Effector memory CD8-positive, alpha-beta T cell (primary cell): ENCODE measurements at places on chromosomes 3 and 15.

GRCh38 chr3:183218826-183219225 is 34.2 kb upstream of the B3GNT5 start:
- DNase-seq, result no peak

GRCh38 chr15:20348291-20348899 is 193.2 kb downstream of the GOLGA6L6 start:
- DNase-seq, result no peak

- no peak for DNase-seq
Measured at GRCh38 chr3:130907500-130907899, 13.6 kb downstream of the ATP2C1 start.

- no peak for DNase-seq
Measured at GRCh38 chr3:136296960-136297359, 46.8 kb downstream of the PCCB start.

DNA sequence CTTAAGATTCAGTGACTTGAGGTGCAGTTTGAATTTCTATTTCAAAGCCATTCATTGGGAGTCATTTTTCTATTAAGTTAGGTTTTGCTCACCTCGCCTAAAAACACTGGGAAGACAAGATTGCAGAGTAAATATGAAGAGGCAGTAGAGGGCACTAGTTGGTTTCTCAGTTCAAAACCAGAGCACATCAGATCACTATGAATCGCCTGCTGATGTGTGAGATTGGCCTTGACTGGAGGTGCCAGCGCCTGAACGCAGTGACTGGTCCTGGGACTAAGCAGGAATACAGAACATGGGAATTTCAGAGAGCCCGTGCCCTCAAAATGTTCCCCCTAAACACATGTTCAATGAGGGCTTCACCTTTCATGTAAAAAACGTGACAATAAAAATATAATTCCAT is 229.0 kb downstream of the ITPR1 start:
- no peak for DNase-seq

- DNase-seq, result no peak
Measured at GRCh38 chr3:61663356-61664104, 102.2 kb downstream of the PTPRG start.

DNA sequence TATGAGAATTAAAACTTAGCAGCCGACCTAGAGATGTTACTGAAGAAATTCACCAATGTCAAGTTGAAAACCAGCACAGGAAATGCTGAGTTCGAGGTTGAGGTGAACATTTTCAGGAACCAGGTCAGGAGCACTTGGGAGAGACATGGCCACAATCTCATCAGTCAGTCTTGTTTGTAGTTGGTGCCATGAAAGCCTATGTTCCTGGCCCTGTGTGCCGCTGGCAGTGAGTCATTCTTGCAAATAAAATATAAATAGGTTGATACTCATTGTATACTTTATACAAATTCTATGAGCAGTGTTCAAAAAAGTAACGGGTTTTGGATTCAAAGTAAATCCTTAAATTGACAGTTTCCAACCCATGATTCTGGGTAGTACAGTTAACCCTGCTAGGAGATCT is 1.5 kb upstream of the FSIP1 start:
- no peak for DNase-seq

GRCh38 chr3:138944654-138944928 is 2.3 kb downstream of the FOXL2 start:
- no peak for DNase-seq

- DNase-seq, result no peak
Measured at GRCh38 chr3:142624341-142625152, 28.4 kb downstream of the PLS1 start.
